ENCODE measurements at places on chromosomes 5 and 9. TPM values are rescaled to one million over a fixed set of nuclear protein-coding genes. Genes with fewer than 3 reads are reported as not detected.

The PCDHB8 gene
- total RNA-seq: 2.6 TPM

The KIF12 gene
- total RNA-seq: 56.0 TPM

The STING1 gene
- 31.9 TPM for total RNA-seq

The FOXI1 gene
- not detected for total RNA-seq

The SPINK4 gene
- not detected for total RNA-seq

The STPG3 gene
- not detected for total RNA-seq

The ECSCR gene
- total RNA-seq: 27.8 TPM

The AMBP gene
- 2.1 TPM for total RNA-seq

The MSX2 gene
- total RNA-seq: 0.29 TPM

The NFIL3 gene
- total RNA-seq: 38.6 TPM

- peak; percentile 47 for DNase-seq
Observed at GRCh38 chr5:173800340-173800739, 87.8 kb upstream of the CPEB4 start.

GRCh38 chr9:135049460-135049859 lies 38.0 kb upstream of the OLFM1 start:
- DNase-seq: no peak

GRCh38 chr5:124402144-124402581 lies 344.3 kb downstream of the ZNF608 start:
- peak; percentile 37 for DNase-seq

DNA sequence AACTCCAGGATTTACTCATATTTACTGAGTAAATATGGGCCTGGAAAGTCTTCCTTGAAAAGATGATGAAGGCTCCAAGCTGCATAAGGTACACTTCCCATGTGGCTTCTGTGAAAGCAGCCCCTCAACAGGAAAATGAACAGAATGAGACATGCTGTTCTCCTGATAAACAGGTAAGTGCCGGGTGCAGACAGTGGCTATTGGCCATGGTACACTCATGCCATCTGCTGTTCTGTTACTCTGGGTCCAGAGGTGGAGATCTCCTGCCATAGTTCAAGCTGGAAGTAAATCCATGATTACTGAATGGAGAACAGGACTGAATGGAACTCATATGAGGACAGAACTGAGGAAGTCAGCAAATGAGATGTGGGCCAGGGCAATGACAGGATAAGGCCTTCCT lies 103.6 kb downstream of the SLIT3 start:
- peak; percentile 47 for DNase-seq

DNA sequence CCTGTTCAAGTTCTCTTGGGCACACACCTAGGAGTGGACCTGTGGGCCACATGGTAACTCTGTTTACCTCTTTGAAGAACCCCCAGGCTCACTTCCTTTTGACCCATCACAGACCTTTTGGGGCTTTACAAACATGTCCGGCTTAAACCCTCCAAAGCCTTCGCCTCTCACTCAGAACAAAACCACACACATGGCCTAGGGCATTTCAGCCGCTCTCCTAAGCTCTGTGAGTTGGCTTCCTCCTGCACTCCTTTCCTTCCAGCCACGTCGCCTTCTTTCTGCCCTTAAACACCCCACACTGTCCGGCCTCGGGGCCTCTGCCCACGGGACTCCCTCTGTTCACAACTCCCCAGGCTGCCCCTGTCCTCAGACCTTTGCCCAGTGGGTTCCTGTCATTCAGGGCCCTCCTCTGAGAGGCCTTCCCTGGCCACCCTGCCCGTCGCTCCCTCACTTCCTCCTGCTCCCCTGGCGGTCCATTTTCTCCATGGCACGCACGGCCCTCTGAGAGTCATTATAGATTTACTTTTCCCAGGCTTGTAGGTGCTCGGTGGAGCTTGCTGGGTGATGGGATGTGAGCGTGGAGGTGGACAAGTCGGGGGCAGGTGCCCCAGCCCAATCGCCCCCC lies 1.9 kb downstream of the DOK3 start:
- DNase-seq: no peak

- DNase-seq: no peak
Observed at GRCh38 chr5:4533457-4534105, 606.5 kb upstream of the ADAMTS16 start.

GRCh38 chr9:131656356-131657036 lies 83.4 kb downstream of the RAPGEF1 start:
- DNase-seq: peak; percentile 43

GRCh38 chr5:16061163-16061562 lies 118.4 kb downstream of the MARCHF11 start:
- no peak for DNase-seq

DNA sequence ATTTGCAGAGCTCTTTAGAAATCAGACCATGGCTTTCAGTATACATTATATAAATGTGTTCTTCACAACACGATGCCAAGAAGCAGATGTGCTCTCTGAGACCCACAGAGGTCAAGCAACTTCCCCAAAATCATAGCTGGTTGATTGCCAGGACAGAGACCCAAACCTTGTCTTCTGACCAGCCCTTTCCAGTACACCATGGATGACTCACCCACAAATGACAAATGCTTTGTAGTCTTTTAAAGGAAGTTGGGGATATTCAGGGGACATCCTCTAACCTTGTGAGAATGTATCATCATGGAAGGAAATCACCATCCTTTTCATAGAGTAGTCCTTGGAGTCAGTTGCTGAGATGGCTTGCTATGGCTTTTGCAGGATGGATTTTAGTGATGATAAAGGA lies 30.1 kb downstream of the ZNF462 start:
- DNase-seq: no peak

DNA sequence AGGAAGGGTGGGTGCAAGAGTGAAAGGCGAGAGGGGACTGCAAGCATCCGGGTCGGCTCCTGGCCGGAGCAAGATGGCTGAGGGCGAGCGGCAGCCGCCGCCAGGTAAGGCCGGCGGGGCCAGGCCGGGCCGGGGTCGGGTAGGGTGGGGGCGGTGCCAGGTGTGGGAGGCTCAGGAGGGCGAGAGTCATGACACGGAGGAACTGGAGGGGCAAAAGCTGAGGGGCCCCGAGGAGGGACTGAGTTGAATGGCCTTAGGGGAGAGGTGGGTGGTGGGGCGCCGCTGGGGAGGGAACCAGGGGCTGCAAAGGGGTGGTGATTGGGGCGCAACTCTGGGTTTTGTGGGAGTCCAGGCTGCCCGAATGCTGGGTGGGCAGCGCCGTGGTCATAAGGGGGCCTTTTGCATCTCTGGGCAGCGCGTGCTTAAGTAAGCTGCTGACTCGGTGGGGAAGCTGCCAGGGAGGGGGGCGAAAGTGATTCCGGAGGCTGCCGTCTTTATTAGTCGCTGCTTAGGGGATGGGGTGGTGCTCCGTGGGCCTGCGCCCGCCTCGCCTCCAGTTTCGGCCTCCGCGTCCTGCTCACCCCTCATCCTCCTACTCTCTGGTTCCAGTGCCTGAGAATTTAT lies 425 bp downstream of the PTPA start:
- DNase-seq: peak; percentile 41

DNA sequence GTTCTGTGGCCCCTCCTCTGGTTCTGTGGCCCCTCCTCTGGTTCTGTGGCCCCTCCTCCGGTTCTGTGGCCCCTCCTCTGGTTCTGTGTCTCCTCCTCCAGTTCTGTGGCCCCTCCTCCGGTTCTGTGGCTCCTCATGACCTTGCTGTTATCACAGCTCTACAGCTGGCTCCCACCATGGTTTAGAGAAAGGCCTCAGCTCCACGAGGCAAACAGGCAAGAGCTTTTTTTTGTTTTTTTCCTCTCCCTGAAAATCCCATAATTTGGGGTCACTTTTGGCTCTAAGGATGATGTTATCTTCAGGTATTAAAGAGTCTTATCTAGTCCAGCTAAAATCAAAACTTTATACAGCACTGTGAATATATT lies 31.8 kb downstream of the C5orf15 start:
- no peak for DNase-seq

GRCh38 chr9:90169490-90169889 lies 473.1 kb downstream of the DIRAS2 start:
- no peak for DNase-seq

- no peak for DNase-seq
Observed at GRCh38 chr9:29556746-29557145, 1983.5 kb upstream of the C9orf72 start.

- DNase-seq: peak; percentile 86
Observed at GRCh38 chr9:38047301-38048251, 21.5 kb downstream of the SHB start.

DNA sequence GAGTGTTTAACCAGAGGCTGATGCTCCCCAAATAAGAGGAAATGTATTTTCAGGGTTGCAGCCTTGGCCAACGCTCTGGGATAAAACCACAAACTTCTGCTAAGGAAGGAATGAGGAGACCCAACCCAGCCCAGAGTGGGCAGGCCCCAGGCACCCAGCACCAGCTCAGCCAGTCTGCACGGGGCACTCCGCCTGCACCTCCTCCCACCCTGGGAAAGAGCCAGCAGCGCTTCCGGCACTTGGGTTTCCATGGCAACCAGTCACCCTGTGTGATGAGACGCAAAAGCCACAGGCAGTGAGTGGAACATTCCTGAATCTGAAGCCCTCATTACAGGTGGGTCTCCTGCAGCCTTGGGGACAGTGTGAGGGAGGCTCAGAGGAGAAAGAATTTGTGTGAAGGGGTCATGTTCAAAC lies 85.2 kb upstream of the ZBTB43 start:
- peak; percentile 95 for DNase-seq

GRCh38 chr5:117295941-117296340 lies 721.3 kb upstream of the SEMA6A start:
- no peak for DNase-seq

GRCh38 chr5:50687548-50687947 lies 21.1 kb downstream of the PARP8 start:
- DNase-seq: no peak

DNA sequence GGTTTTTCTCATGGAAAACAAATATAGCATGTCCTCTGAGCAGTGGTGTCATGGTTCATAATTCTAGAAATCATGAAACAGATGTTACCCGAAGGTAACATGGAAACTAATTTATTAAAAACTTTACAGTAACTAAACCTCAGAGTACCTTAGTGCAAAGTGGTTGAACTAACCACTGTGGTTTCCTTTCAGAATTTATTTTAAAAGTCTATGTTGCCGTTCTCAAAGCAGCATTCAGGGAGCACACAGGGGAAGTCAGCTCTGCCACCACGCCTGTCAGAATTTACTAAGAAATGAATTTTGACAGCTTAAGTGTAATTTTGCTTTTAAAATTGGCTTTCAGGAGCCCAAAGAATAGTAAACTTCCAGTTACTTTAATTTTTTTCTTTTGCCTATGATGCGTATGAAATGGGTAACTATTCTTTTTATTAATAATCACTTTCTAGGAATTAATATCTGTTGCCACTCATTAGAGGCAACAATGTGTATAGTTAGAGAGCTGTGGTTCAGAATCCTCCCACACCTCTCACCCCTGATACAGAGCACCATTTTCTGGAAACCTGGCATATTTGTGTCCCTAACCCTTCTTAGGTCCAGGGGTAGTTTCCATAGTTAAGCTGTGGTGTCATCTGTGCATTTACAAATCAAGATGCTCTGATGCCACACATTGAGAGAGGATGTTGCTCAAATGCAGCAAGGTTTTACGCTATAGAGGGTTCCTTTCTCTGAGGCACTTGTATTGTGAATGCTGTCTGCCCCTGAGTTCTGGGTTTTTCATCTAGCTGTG lies 202.6 kb downstream of the ZSWIM6 start:
- no peak for DNase-seq

DNA sequence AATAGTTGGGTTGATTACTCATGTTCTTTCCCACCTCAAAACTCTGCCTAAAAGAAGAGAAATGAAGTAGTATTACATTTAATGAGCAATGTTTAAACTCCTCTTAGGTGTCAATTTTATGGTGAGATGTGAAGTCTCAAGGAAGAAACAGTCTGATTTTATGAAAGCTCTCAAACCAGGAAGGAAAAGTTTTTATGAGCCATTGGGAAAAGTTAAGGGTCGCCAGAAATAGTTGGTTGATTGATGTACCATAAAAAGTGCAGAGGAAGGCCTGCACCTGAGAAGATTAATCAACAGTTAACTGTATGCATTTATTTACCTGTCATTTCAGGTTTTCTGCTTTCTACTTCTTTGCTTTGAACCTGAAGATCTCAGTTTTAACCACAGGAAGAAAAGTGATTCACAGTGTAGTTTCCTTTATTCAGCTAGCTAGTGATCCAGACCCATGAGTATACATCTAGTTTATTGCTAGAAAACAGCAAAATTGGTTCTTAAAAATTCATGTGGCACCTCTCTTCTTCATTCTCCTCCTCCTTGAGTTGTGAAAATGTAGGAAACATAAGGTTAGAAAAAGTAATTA lies 133.1 kb downstream of the CSNK1G3 start:
- DNase-seq: no peak

DNA sequence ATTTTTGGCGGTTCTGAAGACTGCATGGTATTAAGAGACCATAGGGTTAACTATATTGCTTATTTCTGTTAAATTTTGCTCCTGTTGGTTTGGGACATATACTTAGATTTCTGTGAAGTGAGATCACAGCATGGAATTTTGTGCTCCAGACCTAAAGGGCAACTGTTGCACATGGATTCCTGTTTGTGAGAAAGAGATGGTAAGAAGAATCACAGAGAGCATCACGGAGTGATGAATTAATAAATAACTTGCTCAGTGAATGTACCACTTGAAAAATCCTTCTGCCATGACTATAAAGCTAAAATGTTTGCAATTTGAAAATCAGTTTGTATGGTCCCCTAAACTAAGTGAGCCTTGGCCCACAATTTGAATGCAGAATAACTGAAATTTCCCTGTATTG lies 4.5 kb downstream of the PSAT1 start:
- DNase-seq: no peak

DNA sequence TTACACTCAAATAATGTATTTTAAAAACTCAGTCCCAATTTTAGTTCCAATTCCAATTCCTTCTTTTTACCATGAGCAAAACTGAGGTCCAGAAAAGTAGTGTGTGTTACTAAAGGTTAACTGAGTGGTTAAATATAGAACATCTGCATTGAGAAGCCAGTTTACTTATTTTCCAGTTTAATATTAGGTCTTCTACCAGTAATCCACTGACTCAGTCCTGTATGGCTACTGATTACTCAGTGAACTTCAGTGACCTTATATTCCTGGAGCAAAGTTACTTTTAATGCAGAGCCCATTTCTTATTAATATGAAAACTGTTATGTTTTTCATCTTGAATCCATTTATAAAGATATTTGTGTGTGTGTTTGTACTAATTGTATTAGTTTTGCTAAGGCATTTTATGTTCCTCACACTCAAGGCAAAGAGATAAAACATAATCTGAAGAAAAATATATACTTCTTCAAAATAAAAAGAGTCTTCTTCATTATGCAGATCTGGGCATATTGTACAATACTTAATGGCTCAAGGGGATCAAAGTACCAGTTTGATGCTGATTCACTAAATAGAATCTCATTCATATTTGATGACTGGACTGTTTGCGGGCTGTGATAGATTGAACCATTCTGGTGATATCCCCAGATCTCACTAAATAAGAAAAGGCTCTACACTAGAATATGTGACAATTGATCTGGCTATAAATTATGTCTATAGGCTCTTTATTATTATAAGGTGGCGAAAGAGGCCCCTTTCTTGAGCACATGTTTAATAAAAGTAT lies 60.8 kb downstream of the DMXL1 start:
- no peak for DNase-seq

DNA sequence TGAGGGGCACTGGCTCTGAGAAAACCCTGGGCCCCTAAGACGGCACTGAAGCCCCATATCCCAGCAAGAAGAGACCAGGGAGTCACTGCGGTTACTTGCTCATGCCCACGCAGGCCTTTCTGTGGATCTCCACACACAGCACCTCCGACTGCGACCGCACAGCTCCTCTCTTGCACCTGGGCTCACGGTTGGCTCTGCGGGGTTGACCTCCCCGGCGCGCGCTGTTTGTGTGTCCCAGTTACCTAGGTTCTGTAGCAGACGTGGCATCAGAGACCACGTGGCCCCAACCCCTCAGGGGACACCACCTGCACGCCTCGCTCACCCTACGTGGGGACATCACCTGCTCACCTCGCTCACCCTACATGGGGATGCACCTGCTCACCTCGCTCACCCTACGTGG lies 12.7 kb downstream of the LPCAT1 start:
- no peak for DNase-seq

- DNase-seq: no peak
Observed at GRCh38 chr5:151200913-151201595, 22.8 kb downstream of the CCDC69 start.
